Activated naive CD8-positive, alpha-beta T cell treated with anti-CD3 and anti-CD28 coated beads, Interleukin-2, amount 50 U/mL, for 16 hours (primary cell): ENCODE measurements at places on chromosomes 5 and 9.
A peak's percentile ranks its signal among the peaks of the same experiment; 100 is the strongest.

DNA sequence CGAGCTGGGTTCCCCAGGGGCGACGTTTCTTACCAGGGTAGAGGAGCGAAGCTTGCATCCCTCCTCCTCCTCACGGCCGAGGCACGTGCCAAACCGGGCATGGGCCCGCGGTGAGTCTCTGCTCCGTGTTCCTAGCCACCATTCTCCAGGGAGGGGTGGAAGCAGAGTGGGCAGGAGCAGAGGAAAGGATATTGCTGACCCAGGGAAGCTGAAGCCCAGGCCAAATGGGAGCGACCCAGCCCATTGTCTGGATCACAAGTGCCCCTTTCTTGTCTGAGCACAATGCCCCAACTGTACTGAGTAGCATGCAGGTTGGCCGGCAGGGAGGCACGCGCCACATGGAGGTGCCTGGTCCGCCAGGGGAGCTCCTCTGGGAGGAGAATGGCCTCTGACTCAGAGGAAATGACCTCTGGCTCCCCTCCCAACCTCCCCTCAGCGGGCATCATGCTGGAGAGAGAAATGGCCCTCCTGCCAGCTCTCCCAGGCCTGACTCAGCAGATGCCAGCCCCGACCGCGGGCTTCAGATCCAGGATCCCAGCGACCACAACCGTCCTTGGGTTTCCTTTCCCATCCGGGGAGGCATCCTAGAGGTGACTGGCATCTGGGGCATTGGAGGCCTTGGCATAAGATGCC, 1.1 kb downstream of the PRR7 start:
- no peak for DNase-seq

- DNase-seq = no peak
These were observed 17.4 kb upstream of the ADAMTS16 start for GRCh38 chr5:5122776-5123175.

GRCh38 chr5:12323637-12324229, 419.5 kb upstream of the CTNND2 start:
- DNase-seq = no peak

- no peak for DNase-seq
These were observed 520.4 kb downstream of the RAB3C start for GRCh38 chr5:59103303-59103702.

DNA sequence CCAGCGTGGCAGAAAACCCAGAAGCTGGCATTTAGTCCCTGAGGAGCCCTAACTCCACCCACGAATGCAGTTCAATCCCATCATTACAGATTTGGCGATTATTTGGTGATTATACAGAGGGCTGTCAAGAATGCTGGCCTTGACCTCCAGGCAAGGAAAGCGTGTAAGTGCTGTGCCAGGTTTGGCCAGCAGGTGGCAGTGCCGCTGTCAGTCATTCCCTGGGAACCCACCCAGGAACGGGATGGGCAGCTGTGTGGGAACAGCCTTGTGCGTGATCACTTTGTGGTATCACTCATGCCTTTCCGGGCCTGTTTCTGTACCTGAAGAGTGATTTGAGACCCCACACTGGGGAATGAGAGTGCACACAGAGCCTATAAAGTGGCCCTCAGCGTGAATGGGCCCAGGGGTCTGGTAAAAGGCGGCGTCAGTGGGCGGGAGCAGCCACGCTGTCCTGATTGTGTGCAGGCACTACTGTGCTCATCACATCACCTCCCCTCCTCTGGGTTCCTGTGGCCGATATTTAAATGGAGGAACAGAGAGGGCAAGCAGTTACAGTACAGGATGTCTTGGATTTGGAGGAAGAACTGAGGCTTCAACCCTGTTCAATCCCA, 215.6 kb downstream of the ROR2 start:
- peak; percentile 14 for DNase-seq

DNA sequence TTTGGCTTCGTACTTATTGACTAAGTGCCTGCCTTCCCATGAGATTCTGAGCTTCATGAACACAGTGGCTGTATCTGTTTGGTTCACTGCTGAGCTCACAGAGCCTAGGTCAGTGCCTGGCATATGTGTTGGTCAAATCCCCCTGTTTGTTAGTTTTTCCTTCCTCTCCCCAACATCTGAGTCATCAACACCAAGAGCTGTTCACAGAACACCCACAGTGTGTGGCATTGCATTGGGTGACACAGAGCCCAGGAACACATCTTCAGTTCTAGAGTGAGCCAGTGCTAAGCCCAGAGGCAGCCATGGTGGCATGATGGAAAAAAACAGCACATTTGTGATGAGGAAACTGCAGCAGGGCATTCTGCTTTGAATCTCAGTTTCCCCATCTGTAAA, 294.6 kb downstream of the SEC61B start:
- DNase-seq = no peak

DNA sequence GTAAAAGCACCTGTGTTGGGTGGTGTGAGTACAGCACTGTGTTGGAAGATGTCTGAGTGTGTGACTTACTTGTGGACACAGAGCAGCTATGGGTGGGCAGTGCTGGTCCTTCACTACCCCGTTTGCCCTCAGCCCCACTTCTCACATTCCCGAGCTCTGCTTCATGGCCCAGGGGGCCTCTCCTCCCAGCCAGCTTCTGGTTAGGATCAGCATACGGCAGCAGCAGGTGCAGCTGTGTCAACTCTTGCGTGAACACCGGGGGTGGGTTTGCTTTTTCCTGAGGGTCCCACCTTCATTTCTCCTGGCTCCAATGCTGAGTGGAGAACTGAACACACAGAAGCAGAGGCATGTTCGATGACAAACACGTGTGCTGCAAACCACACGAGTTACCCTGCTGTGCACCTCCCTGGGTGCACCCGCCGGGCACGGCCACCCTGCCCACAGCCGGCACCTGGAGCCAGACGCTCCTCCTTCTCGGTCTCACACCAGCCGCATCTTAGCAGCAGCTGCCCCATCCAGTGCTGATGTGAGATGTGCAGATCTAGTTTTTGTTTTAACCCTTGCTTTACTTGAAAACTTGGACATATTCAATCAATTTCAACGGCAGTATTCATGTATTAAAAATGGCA, 14.9 kb upstream of the SLC6A3 start:
- no peak for DNase-seq

GRCh38 chr9:92055624-92056023, 59.6 kb downstream of the SPTLC1 start:
- no peak for DNase-seq

DNA sequence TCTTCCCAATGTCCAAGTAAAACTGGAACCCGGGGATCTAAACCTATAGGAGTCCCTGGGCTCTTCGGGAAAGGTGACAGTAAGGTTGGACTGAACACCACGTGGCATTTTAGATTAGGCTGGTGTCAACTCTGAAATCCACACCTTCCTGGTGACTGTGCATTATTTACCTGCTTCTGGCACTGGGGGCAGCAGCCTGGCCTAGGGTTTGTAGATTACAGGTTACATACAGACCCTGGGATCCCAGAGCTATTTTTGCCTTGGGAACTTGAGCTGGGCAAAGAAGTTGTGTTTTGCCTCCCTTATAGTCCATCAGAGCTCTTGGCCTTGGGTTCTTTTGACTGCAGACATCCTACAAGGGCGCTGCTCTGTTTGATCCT, 173.2 kb downstream of the DAB2IP start:
- no peak for DNase-seq

DNA sequence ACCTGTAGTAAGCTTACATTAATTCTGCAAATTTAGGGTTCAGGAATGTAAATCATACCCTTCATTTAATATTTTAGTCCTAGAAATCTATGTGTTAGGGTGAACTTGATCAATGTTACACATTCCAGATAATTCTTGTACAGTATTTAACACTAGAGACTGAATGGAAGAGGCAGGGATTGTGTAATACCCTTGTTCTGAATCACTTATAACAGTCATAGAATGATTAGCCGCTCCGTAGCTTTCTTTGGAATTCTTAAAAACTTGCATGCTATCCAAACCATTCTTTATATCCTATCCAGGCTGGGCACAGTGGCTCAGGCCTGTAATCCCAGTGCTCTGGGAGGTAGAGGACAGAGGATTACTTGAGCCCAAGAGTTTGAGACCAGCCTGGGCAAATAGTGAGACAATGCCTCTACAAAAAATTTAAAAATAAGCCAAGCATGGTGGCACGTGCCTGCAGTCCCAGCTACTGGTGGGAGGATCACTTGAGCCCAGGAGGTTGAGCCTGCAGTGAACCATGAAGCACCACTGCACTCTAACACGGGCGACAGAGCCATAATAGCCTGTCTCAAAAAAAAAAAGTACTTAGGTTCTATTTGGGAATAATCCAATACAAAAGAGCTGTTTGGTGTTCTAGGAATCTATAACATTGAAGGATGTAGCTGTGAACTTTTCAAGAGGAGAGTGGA, 8.3 kb downstream of the ZNF483 start:
- no peak for DNase-seq

DNA sequence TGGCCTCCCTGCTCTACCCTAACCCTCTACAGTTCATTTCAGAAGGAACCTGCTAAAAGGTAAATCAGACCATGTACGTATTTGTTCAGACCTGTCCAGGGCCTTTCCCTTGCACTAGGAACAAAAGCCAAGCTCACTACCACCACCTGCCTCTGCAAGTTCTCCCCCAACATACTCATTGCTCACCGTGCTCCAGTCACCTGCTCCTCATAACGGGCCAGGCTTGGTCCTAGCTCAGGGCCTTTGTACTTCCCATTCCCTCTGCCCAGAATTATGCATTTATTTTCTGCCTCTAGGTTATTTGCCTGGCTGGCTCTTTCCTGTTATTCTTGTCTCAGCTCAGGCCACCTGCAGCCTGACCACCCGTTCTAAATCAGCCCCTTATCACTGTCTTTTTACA, 4.8 kb upstream of the FGF1 start:
- no peak for DNase-seq

DNA sequence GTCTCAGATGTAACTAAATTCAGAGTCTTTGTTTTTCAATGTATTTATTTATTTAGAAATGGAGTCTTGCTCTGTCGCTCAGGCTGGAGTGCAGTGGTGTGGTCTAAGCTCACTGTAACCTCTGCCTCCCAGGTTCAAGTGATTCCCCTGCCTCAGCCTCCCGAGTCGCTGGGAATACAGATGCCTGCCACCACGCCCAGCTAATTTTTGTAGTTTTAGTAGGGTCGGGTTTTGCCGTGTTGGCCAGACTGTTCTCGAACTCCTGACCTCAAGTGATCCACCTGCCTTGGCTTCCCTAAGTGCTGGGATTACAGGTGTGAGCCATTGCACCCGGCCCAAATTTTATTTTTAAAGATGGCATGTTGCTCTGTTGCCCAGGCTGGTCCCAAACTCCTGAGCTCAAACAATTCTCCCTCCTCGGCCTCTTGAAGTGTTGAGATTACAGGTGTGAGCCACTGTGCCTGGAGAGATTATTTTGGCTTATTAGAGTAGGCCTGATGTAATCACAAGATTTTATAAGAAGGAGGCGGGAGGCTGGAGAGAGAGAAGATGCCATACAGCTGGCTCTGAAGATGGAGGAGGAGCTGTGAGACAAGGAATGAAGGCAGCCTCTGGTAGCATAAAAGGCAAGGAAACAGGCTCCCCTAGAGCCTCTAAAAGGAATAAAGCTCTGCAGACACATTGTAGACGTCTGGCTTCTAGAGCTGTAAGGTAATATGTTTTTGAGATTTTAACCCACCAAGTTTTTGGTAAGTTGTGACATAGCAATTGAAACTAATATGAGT, 12.9 kb upstream of the KLF9 start:
- no peak for DNase-seq

DNA sequence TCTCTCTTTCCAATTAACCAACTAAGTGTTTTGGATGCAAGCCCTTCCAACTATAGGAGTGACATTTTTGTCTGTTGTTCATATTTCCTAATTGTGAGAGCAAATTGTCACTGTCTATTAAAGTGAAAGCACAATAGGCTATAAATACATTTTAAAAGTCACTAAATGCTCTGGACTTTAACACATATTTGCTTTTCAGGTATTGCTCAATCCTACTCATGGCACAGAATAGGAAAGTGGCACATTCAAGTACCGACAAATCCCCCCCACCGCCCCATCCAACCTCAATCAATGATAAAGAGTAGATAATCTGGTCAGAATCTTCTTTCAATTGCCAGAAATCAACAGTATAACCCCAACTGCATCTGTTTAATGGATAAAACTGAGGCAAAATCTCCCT, 419.8 kb downstream of the PLK2 start:
- no peak for DNase-seq

GRCh38 chr5:52864371-52864770, 76.7 kb downstream of the ITGA1 start:
- DNase-seq = no peak

DNA sequence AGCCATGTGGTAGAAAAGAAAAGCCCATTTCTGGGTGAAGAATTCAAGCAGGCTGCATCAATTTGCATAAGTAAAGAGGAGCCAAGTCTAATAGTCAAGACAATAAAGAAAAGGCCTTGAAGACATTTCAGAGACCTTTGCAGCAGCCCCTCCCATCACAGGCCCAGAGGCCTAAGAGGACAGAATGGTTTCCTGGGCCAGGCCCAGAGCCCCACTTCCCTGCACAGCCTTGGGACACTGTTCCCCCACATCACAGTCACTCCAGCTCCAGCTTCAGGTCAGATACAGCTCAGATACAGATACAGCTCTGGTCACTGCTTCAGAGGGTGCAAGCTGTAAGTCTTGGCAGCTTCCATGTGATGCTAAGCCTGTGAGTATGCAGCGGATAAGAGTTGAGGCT, 29.1 kb downstream of the PLGRKT start:
- no peak for DNase-seq

- no peak for DNase-seq
These were observed 9.3 kb upstream of the PTPN3 start for GRCh38 chr9:109507421-109507838.
